ENCODE measurements at places on chromosomes 3 and 15. TPM values are rescaled to one million over a fixed set of nuclear protein-coding genes. Genes with fewer than 3 reads are reported as not detected.
A peak's percentile ranks its signal among the peaks of the same experiment; 100 is the strongest.

DNA sequence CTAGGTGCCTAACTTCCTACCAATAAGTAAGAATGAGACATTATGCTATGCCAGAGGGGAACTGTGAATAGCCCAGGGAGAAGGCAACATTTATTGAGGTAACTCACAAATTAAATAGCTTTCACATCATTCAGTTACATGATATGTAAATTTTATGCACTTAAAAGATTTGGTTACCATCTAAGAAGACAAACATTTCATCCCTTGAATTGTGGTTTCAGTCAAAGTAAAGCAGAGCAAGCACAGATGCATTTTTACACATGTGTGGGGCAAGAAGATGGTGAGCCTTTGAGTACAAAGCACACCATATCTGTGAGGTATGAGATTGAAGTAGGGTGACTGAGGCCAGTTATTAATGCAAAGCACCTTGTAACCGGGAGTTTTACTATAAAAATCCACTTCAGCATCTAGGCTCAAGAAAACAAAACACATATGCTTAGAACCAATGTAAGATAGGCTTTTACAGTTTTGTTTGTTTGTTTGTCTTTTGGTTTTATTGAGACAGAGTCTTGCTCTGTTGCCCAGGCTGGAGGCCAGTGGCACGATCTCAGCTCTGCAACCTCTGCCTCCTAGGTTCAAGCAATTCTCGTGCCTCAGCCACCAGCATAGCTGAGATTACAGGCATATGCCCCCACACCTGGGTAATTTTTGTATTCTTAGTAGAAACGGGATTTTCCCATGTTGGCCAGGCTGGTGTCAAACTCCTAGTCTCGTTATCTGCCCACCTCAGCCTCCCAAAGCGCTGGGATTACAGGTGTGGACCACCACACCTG, 3.5 kb downstream of the PLSCR2 start:
- DNase-seq, result no peak

DNA sequence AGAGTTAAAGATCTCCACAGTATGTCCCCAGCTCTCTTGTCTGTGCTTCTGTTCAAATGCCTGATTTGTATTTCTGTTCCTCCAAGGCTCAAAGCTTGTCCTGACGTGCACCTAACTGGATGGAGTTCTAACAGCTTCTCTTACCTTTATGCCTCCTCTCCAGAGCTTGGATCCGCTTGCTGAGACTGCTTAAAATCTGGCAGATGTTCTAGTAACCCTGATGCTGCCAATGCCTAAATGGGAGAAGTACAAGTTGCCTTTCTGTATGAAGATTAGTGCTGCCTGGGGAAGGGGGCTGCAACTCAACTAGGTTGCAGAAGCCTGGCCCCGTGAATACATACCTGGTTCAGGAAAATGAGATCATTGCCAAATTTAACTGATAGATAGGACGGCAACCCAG, 354.5 kb upstream of the KCNMB2 start:
- no peak for DNase-seq

CLDN16 gene
- not detected for total RNA-seq

DNA sequence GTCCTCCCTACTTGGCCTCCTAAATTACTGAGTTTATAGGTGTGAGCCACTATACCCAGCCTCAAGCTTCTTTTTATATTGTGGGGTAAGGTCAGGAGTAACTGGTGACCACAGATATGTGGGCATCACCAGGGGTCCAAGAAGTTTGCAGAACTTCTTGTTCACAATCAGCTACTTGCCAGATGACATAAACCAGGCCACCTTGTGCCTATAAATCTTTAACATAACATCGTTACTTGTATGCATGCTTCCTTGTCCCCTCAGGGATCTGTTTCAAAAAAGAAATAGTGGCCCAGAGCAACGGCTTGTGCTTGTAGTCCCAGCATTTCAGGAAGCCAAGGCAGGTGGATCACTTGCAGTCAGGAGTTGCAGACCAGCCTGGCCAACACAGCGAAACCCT, 115.1 kb upstream of the FAM174B start:
- no peak for DNase-seq

DNA sequence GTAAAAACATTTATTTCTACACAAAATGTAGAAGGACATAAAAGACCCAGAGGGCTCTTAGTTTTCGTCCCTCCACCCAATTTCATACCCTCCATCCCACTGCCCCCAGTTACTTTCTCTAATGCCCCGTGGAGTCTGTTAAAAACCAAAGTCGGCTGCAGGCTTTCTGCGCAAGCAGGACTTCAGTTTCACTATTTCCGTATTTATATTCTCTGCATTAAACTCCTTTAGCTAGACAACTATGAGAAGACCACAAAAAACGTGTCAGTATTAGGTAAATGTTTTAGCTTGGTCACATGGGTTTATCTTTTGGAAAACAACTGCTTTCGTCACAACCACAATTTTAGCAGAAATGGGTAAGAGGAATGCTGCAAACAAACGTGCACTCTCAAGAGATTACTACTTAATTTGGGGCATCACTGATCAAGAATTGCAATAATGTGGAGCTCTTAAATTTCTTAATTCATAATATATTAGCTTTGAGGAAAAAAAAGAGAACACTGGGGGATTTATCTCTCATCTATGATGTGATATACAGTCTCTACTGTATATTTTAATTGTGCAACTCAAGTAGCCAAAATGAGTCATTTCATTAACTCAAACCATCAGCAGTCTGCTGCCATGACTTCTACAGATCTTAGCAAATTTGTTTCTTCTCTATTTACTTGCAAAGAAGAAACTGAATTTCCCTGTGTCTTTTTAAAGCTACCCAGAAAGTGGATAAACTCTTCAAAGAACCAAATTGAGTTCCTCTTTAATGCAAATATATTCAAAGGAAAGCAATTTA, 740 bp upstream of the NSMCE3 start:
- peak; percentile 22 for DNase-seq

- no peak for DNase-seq
These were observed 27.9 kb upstream of the SLC41A3 start for GRCh38 chr3:126111566-126112475.

- DNase-seq, result no peak
These were observed 17.7 kb upstream of the PTPN9 start for GRCh38 chr15:75596703-75597345.

SPG11 gene
- 76.2 TPM for total RNA-seq

- no peak for DNase-seq
These were observed 18.7 kb downstream of the FBXL22 start for GRCh38 chr15:63615935-63616334.
